ENCODE measurements at places on chromosomes 13 and 19.
A peak's percentile ranks its signal among the peaks of the same experiment; 100 is the strongest.

DNA sequence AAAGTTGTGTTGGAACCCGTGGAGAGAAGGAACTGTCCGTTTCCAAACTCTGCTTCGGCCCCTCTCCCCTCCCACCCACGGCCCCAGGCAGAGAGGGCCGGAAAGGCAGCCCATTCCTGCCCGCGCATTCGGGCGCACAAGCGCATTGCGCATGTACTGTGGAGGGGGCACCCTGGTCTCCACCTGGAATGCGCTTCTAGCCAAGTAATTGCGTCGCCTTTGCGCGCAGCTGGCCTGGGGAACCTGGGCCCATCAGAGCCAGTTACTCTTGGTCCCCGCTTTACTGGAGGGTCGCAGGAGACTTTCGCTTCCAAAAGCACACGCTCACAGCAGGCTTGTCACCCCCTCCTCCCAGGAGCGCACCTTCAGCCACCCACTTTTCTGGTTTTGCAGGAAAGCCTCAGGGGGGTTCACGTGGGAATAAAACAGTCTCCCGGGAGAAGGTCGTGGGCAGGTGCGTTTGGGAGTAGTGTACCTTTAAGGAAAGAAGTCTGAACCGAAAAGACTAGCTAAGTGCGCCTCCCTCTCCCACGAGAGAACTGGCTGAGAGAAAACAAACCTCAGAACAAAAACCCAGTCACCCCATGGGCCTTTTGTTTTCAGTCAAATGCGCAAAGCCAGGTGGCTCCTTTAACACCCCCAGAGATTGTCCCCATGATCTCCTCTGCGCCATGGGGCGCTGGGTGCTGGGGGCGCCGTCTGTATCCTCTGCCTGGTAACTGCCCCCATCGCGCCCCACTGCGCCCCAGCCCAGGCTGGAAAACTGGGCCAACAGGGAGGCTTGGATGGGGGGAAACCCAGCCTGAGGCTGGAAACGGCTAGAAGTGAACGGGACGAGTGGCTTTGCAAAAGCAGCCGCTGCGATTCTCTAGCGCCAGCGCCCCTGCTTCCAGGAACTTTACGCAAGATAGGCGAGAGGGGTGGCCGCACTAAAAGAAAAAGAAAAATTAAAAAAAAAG, 28.5 kb downstream of the GSX1 start:
- peak; percentile 50 for DNase-seq

- no peak for DNase-seq
These were observed 59.4 kb upstream of the SPRY2 start for GRCh38 chr13:80400164-80400864.

- no peak for DNase-seq
These were observed 87.1 kb downstream of the PTPRS start for GRCh38 chr19:5253406-5254110.

GRCh38 chr13:74136084-74136658, 2.0 kb upstream of the KLF12 start:
- DNase-seq: peak; percentile 87

GRCh38 chr19:13091400-13092157, 11.1 kb downstream of the LYL1 start:
- no peak for DNase-seq

GRCh38 chr19:13023656-13024055, 28.4 kb downstream of the NFIX start:
- DNase-seq: no peak

DNA sequence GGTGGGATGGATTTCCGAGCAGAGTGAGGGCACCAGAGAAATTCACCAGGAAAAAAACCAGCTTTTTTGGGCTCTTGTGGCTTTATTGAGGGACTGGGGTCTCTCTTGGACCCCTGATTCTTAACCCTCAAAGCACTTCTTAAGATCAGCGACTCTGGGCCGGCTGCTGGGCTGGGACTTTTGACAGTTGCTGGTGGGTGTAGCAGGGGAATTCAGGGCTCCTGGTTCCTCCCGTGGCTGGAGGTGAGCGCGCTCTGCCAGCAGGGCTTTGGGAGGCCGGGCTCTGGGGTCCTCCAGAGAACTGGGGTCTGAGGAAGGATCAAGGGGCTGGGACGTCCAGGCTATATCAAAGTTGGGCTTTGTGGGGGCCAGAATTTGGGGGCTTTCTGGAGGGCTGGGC, 3.3 kb downstream of the CRB3 start:
- DNase-seq: no peak

- DNase-seq: peak; percentile 42
These were observed 73.6 kb downstream of the SIPA1L3 start for GRCh38 chr19:37980419-37981170.
